ENCODE measurements at places on chromosomes 7 and 10.

- no peak for DNase-seq
Observed at GRCh38 chr10:21174715-21175495, 277.8 kb upstream of the NEBL start.

- no peak for DNase-seq
Observed at GRCh38 chr7:157282141-157282801, 54.5 kb upstream of the DNAJB6 start.

DNA sequence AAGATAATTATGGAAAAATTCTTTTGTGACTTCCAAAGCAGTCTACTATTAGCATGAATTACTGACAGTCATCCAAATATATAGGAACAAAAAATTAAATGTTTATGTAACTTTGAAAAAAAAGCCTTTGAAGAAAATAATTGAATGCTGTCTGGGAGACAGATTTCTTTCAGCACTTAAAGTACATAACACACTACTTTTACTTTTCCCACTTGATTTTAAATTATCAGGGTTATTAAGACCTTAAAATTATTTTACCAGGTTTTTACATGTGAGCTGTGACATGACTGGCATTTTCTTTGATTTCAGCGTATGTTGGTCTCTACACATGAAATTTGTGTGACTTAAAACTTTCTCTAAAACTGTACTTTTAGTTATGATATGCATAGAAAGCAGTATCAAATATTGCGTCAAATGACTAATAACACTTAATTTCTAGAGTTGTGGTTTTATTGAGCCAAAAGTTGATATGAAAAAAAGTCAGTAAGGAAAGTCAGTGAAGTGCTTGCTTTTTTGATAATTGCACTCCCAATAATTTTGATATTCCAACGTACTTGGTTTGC is 3.1 kb downstream of the PTEN start:
- DNase-seq, result no peak

DNA sequence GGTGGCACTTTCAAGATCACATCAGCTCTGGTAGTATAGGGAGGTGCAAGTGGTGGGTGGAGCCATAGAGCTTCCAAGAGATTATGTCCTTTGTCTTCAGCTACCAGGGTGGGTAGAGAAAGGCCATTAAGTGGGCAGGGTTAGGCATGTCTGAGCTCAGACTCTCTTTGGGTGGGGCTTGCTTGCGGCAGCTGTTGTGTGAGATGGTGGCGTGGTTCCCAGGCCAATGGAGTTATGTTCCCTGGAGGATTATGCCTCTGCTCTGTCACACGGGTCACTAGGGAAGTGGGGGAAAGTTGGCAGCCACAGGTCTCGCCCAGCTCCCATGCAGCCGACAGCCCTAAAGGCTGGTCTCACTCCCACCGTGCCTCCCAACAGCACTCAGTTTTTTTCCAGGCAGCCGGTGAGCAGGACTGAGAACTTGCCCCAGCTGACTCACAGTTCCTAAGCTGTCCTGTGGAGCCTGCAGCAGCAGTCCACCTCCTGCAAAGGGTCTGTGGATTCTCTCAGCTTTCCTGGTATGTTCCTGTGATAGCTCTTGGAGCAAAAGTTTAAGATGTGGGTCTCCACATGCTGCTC is 459.0 kb downstream of the SH2D4B start:
- no peak for DNase-seq

- DNase-seq, result no peak
Observed at GRCh38 chr7:1738511-1738910, 68.4 kb downstream of the ELFN1 start.

GRCh38 chr10:124210263-124210662 is 116.9 kb upstream of the CHST15 start:
- no peak for DNase-seq

DNA sequence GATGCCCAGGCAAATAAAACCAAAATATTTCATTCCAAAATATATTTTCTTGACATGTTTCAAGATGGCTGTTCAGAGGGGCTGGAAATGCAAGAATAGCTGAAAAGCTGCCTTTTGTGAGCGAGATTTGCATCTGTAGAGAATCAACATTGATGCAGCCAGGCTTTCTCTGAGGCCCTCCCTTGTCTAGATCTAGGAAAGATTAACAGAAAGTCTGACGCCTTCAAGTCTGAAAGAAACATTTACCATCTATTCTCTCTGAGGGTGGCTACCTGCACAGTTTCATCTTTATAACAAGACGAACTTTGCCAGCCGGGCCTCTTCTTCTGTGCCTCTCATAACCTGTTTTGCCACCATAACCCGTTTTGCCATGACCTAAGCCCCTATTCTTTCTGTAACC is 170.2 kb downstream of the AKR1D1 start:
- DNase-seq, result no peak

GRCh38 chr7:44071726-44072363 is 6.5 kb upstream of the PGAM2 start:
- DNase-seq, result no peak

- DNase-seq, result no peak
Observed at GRCh38 chr7:81657551-81657950, 112.3 kb downstream of the HGF start.

- no peak for DNase-seq
Observed at GRCh38 chr10:75403939-75404814, 2.6 kb upstream of the ZNF503 start.

DNA sequence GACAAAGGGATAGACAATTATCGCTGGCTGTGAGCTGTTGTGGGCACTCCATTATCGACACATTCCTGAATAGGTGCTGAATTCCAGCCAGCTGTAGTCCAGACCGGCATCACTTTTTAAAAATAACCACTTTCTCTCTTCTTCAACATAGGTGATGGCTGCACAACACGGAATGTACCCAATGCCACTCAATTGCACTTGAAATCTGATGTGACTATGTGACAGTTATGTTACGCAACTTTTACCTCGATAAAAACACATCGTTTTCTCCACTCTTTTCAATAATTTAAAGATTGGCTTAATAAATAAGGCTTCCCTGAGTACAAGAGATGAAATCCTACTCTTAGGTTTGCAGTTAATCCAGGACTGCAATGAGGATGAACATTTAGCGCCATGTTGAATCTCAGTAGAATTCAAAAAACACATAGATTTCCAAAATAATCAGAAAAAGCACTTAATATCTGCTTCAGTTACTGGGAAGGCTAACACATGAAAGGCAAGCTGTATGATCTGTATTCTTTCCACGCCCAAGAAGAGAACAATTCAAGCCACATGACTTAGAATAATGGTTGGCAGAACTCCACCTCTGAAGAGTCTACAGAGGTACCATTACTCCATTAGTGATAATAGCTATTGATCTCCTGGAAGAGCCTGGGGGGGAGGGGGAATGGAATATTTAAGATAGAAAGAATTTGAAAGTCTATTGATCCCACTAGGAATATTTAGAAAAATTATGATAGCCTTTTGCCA is 3.6 kb downstream of the YWHAG start:
- DNase-seq, result no peak

- no peak for DNase-seq
Observed at GRCh38 chr7:117025891-117026290, 72.6 kb downstream of the ST7 start.

DNA sequence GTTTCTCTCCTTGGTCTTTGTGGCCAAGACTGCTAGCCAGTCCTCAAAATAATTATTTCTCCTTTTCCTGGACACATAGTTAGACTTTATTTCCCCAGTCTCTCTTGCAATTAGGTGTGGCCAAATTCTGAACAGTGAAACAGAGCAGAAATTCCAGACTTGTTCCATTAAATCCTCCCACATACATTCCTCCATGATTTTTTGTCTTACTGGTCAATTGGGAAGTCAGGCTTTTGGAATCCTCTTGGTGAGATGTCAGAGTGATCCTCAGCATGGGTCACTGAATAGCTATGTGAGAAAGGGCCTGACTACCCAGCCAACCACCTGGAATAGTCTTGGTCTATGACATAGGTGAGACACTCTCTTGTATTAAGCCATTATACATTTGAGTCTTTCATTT is 164.2 kb downstream of the DGKI start:
- no peak for DNase-seq

DNA sequence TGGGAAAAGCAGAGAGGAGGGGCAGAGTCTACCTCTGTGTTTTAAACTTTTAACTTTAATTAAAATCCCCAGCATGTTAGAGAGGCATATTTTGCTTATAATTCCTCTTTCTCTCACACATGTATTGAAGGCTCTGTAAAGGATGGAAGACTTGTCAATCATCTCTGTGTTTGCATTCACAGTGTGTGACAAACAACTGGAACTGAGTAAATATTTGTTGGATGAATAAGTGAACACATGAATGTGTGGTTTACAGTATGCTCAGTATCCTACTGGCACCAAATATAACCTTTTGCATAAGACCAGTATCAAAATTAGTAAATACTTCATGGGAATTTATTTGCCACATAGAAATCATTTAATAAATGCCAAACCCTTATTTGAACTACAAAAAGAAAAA is 829.0 kb downstream of the GRID1 start:
- DNase-seq, result no peak

- no peak for DNase-seq
Observed at GRCh38 chr7:135799881-135800280, 51.3 kb upstream of the FAM180A start.

- no peak for DNase-seq
Observed at GRCh38 chr7:82317760-82318159, 125.8 kb downstream of the CACNA2D1 start.

DNA sequence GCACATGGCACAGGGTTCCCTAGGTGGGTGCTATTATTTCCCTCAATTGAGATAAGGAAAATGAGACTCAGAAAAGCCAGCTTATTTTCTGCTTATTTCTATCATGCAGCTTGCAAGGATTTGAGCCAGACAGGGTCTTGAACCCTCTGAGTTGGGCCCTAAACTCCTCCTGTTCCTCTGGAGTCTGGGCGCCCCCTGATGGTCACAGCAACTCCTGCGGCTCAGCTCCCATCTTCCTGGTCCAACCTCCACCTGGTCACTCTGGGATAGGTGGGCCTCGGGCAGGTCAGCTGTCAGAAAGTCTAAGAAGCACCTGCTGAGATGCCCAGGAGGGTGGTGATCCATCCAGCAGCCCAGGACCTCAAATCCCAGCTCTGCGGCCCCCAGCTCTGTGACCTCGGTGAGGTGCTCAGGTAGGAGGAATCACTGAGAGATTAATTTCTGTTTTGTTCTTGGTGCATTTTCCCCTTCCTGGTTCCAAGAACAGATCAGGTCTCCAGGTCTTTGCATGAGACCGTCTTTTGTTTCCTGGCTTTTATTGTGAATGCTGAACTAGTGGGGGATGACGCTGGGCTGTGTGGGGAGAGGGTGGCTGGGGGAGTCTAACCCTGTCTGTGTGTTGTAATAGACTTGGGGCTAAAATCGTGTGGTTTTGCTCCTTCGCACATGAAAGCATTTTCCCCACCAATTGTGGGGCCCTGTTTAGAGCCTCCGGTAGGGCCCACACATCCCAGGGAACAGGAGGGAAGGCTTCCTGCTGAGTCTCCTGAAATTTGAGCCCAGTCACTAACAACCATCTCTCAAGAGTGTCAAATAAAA is 32.8 kb downstream of the TMEM130 start:
- DNase-seq, result no peak

GRCh38 chr7:80833289-80834268 is 85.3 kb downstream of the SEMA3C start:
- no peak for DNase-seq

DNA sequence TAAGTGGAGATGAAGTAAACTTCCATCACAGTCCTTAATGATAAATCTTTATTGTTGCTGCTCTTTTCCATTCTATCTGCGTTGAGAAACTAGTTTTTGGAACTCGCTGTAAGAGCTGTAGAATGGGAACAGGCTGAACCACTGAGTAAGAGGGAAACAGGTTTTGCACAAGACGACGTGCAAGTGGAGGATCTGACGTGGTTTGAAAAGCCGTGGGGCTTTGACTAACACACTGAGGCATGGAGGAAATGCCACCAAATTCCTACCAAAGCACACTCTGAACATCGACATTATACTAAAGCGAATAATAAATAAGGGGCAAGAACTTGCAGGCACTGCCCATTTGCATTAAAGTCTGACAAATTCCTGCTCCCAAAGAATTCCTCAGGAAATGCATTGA is 160.6 kb downstream of the KLF6 start:
- DNase-seq, result peak; percentile 1

Measured in stimulated activated naive CD4-positive, alpha-beta T cell treated with Interleukin-2 at 50 U/mL for 16 hours (primary cell).